GOT3 (cell line): ENCODE measurements at places on chromosomes 12 and 14.

GRCh38 chr12:13252616-13253015 lies 56.1 kb downstream of the EMP1 start:
- DNase-seq, result no peak

DNA sequence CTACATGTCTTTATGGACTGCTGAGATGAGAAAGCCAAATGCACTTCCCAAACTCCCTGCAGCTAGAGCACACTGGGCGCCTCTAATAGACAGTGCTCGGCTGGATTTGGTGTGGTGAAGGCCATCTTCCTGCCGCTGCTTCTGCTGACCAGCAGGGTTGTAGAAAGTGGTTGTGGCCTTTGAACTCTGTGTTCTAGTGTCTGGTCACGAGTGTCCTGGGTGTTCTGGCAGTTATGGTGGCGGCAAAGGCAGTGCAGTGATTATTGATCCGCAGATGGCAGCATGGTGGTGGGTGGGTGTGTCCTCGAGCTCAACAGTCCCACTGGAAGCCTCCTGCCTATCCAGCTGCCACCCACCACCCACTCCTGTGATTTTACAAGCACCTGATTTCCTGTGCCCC lies 43.4 kb downstream of the SMIM41 start:
- no peak for DNase-seq

GRCh38 chr12:121791671-121792551 lies 1.6 kb downstream of the RHOF start:
- DNase-seq, result no peak

- peak; percentile 11 for DNase-seq
Measured at GRCh38 chr12:50066402-50066801, 9.0 kb downstream of the ASIC1 start.

DNA sequence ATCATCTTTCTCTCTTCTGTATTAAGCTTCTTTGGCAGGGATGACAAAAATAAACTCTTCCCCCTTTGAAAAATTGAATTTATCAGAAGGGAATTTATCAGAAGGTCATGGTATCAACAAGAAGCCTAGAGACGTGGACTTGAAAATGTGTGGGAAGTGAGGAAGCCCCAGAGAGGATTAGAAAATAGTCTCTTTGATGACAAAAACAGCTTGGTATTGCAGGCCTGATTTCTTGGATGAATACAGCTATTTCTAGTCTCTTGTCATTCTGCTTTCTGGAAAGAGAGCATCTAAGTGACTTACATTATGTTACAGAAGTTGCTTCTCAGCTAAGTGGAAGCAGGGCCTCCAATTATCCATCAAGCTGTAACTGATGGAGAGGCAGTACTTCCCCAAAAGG lies 111.1 kb downstream of the KITLG start:
- no peak for DNase-seq

DNA sequence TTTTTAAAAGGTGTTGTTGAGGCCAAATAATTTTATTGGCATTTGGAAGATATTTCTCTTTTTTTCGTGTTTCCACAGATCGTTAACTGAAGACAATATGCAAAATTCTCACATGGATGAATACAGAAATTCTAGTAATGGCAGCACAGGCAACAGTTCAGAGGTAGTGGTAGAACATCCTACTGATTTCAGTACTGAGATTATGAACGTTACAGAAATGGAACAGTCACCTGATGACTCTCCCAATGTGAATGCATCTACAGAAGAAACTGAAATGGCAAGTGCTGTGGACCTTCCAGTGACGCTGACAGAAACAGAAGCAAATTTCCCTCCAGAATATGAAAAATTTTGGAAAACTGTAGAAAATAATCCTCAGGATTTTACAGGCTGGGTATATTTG lies 11.2 kb downstream of the PRPF39 start:
- DNase-seq, result no peak

DNA sequence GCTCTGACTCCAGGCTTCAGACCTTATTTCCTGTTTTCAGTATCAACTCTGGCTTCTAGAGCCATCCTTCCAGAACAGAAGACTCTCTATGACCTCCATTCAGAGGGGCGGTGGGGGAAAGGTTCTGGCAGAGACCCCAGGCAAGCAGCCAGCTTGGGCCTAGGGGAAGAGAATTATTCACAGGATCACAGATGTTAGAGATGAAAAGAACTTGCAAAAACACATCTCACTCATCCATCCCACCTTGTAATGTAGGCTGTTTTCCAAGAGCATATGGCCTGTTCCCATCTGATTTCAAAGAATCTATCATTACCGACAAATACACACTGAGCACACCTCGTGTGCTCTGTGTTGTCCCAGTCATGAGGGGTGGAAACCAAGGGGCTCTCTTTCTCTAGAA lies 131.9 kb downstream of the GRIN2B start:
- DNase-seq, result no peak

DNA sequence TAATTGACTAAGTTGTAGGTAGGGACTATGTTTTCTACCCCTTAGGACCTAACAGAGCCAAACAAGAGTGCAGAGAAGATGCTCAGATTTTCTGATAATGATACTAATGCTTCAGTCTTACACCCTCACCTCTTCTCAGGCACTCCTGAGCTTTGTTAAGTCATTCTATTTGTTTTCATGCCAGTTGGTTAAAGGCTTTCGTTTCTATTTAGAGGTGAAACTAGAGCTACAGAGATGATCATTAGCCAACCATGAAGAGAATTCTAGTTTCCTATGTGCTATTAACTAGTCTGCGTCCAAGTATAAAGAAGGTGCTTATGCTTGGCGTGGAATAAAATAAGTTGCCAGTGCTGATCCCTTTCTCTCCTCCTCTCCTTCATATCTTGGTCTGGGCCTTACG lies 34.6 kb upstream of the PYGL start:
- DNase-seq, result no peak

DNA sequence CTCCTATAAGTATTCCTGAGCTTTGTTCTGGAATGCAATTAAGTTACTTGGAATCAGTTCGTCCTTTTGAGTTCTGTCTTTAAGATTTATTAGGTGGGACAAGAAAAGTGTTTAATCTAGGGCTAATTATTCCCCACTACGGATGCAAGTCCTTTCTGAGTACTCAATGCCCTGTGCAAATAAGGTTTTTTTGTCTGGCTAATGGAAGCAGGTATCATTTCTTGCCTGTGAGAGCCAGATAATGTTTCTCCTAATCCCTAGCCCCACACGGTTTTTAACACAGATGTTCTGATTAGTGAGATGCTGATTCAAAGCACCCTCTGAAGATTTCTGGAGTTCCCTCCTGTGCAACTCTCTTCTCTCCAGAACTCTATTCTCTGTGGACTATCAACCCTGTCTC lies 296.6 kb upstream of the PRICKLE1 start:
- DNase-seq, result no peak

GRCh38 chr12:64273527-64274403 lies 51.7 kb upstream of the KICS2 start:
- no peak for DNase-seq

GRCh38 chr12:33653362-33653761 lies 213.7 kb upstream of the SYT10 start:
- DNase-seq, result no peak

DNA sequence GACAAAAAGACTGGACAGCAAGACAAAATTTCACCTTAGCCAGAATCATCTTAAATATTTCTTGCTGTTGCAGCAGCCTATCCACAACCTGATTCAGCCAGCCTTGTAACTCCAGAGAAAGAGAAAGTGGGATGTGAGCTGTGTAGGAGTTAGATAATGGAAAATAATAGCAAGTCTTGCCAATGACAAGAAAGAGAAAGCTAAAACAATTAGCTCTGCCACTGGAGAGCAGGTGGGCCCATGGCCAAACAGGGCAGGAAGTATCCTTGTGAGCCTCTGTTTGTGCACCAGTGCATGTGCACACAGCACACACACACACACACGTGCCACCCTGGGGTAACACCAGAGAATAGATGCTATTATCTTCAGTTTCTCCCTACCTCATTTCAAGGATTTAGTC lies 106.0 kb upstream of the CCDC196 start:
- DNase-seq, result no peak

DNA sequence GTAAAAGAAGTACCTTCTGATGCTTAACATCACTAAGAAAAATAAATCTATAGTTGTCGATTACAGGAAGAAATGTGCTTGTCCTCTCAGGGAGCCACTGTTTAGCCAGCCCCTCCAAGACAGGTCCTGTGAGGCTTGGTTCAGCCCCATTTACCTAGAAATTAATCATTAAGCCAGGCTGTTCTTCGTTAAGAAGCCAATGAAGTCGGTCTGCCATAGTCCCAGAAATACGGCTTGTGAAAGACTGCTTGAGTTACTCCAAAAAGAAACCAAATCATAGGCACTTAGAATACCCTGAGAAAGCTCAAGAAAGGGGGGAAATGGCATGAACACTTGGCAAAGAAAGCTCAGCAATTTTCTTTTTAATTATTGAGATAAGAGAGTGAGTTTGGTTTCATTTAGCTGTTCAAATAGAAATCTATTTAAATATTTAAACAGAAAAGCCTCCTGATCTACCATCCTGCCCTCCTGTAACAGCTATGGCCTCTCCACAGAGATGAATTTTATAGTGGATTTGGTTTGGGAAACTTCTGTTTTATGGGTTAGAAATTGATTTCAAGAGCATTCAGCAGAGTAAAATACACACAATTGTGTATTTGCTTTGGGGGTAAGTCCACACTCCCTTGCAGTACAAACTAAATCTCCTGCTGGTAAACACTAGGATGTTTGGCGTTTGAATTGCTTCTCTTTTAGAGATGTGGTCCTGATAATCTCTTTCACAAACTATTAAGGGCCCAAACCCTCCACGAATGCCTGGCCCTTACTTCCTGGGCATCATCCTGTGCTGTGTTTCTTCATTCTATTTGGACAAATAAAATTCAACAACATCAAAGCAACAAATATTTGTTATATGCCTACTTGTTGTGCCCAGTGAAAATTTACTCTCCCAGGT lies 234.4 kb downstream of the SEC23A start:
- DNase-seq, result no peak

- no peak for DNase-seq
Measured at GRCh38 chr12:45468751-45469615, 253.1 kb downstream of the ANO6 start.

GRCh38 chr14:47507861-47508260 lies 167.5 kb downstream of the MDGA2 start:
- DNase-seq, result no peak

DNA sequence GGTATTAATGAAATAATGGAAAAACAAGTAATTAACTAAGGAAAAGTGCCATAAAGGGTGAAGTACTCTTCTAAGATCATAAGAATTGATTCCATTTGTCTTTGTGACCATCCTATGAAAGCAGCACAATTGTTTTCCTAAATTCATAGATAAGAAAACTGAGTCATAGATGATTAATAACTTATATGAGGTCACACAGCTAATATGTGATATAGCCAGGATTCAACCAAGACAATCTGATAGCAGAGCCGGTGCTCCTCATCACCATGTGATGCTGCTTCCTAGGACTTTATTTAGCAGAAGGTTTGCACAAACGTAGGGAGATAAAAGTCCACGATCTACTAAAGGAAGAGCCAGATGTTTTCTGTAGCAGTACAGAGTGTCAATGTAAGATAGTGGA lies 181.5 kb upstream of the SYT1 start:
- no peak for DNase-seq

GRCh38 chr12:67148265-67148664 lies 120.9 kb upstream of the CAND1 start:
- no peak for DNase-seq

GRCh38 chr12:104769144-104769561 lies 188.9 kb downstream of the SLC41A2 start:
- DNase-seq, result no peak

GRCh38 chr12:70255311-70255710 lies 12.1 kb downstream of the CNOT2 start:
- no peak for DNase-seq

DNA sequence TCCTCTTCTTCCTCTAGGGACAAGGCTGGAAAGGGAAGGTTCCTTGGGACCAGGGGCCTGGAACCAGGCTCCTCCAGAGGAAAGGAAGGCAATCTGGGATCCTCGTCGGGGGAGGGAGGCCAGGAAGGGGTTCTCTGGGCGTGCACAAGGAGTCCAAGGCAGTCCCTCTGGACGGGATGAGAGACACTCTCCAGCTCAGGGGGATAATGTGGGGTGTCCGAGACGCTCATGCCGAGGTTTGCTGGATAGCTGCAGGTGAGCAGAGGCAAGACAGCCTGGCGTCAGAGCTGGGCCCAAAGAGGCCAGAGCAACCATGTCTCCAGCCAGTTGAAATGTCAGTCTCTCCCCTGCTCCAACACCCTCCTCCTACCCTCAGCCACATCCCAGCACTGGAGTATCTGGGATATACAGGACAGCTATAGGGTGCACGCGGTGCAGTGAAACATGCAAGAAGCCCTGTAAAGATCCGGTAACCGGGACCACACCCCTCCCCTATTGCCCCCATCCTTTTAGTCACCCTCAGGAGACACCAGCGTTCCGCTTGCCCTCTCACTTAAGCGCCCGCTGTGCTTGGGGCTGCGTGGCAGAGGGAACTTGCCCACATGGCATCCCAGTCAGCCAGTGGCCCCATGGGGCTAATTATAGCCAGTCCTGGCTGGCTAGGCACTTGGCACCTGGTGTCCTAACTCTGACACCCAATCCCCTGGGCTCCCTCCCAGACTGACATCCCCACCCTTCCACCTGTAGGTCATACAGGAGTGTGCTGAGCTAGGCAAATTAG lies at the start of gene KLHL33:
KLHL33 (minus strand) TSS at position 585 of the 781 bp plus-strand sequence; CDS start at position 230, 355 bp downstream.
- no peak for DNase-seq

- DNase-seq, result no peak
Measured at GRCh38 chr12:40560848-40561247, 131.4 kb upstream of the CNTN1 start.

DNA sequence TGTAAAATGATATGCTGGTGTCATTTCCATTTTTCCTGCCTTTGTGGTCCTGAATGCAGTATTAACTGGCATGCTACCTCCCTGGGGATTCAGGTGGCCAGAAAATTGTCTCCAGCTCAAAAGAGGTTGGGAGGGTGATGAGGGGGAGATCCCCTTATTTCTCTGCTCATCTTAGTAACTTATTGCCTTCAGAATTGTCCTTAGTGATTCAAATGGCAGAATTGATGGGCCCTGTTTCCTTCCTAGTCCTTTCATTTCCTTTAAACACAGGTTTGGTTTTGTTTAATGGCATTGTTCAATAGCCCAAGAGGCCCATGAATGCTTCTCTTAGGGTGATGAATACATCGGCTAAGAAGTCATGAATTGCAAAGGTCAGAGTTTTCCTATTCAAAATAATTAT lies 207.0 kb downstream of the SLC41A2 start:
- DNase-seq, result no peak

DNA sequence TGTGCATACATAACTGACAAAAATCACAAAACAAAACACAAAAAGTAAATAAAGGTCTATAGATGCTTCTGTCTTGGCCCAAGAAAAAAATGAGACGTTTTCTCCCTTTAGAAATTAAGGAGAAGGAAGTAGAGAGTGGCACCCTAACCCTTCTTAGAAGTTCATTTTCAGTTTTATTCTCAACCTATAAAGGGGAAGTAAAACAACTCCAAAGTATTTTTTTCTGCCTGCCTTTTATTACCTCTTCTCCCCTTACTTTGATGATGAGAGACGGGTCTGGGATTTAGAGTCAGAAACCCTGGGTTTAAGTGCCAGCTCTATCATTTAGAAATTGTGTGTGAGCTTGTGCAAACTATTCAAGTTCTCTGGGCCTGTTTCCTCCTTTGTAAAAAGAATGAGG lies 2.8 kb downstream of the PRIM1 start:
- no peak for DNase-seq

DNA sequence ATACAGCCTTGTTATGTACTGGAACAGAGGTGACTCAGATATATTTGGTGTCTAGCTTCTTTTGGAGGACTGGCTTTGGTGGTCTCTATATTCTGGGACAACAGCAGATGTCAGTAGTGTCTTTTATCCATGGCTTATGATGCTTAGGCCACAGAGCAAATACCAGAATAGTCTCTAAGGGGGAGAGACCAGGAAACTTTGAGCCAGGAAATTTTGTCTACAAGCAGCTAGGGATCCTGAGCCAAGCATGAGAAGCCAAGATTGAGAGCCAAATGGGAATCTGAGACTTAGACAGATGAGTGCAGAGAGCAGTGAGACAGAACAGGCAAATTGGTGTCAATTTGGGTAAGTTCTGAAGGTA lies 28.4 kb upstream of the PTPRR start:
- DNase-seq, result no peak
